Activated T-cell treated with anti-CD3 and anti-CD28 coated beads, Interleukin-2, amount 50 U/mL, for 72 hours (primary cell): ENCODE measurements at places on chromosomes 4 and X.

DNA sequence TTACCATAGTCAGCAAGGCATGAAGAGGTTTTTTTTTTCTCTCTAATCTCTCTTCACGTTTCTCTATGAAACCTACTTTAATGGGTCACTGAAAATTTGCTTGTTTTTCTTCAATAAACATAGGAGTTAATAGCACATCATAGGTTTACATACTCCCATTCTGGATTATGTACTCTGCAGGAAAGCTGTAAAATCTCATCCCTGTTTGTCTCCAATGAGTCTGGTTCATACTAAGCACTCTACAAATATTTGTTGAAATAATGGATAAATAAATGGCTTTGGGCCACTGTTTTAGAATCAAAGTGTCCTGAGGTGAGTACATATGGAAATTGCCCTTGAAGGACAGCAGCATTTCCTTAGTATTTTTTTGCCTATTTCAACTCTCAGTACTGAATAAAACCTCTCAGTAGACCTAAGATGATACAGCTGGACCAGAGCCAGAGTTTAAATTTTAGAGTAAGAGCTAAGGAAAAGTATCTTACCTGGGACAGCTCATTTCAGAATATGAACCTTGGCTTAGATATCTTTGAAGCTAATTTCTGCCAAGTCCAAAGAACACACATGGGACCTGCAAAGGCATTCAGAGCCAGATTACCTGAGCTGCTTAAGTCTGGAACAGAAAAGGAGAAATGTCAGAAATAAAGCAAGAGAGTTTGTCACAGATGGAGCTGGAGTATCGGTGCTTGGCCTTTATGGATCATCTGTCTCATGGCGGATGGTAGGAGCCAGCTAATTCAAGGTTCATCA, 34.4 kb downstream of the PF4 start:
- no peak for DNase-seq

DNA sequence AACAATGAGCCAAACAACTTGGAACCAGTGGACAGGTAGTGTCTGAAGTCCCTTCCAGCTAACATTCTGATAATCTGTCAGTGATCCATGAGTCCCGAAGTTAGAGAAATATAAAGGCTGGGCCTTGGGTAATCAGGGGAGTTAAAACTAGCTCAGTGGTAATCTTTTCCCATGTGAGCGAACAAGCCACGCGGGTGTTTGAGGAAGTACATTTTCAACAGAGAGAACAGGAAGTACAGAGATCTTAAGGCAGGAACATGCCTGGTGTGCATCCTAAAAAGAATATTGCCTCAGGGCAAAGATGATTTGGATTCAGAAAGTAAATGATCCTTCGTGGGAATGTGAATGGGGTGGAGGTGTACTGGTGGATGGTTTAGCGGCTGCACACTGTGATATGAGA, 42.9 kb downstream of the FNIP2 start:
- DNase-seq: no peak

- no peak for DNase-seq
These were observed 31.7 kb upstream of the TMPRSS11D start for GRCh38 chr4:67915400-67915966.

DNA sequence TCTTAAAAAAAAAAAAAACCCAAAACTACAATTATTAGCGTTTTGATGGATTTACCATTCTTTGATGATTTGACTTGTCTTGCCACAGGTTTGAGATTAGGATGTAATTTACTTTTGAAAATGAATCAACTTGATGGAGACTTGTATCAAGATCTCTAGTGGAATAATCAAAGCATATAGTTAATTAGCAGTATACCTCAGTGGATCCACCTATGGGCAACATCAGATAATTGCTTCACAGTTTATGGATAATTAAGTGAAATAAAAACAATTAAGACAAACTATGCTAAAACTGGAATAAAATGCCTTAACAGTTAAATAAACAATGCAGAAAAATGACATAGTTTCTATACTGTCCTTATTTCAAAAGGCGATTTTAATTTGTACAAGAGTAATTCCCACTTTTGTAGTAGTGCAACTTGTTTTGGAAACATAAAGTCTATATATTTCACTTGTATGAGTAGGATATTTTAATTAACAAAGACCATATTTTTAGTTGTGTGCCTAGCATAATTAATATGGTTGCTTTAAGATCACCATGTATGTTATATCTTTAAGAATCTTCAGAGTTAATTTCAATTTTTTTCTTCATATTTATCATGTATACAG, 4.2 kb downstream of the CPEB2 start:
- DNase-seq: no peak

DNA sequence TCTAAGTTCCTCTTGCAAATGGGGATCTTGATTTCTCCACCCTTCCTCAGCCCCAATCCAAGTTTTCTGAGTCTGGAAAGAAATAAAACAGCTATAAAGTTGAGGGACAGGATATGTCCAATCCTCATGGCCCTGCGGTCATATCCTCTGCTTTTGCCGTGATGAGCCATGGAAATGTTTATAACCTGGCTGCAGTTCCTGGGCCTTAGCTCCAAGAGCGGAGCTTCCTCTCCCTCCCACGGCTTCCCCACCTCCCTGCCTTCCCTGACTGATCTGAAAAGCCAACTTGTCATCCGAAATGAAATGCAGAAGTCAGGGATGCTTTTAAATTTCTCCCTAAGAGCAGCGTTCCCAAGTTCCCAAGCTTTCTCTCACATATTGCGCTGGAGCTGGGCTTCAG, 221.5 kb upstream of the SFRP2 start:
- DNase-seq: no peak

GRCh38 chrX:16479206-16479869, 170.6 kb upstream of the S100G start:
- DNase-seq: peak; percentile 12

DNA sequence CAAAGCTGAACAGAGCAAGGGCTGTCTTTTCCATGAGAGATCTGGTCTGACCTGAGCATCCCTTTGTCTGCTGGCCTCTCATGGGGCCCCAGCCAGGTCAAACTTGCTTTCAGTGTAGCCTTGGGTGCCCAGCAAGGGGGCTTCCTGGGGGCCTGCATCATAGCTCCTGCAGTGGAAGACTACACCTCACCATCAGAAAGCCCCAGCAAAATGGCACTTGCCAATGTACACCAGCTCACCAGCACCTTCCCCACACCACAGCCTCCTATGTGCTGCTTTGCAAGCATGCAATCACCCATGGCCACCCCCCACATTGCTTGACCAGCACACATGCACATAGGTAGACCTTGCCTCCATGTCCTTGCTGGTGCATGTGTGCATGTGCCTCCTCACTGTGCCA, 1478.1 kb downstream of the FSTL5 start:
- no peak for DNase-seq
